ENCODE measurements at places on chromosomes 16 and 17.

DNA sequence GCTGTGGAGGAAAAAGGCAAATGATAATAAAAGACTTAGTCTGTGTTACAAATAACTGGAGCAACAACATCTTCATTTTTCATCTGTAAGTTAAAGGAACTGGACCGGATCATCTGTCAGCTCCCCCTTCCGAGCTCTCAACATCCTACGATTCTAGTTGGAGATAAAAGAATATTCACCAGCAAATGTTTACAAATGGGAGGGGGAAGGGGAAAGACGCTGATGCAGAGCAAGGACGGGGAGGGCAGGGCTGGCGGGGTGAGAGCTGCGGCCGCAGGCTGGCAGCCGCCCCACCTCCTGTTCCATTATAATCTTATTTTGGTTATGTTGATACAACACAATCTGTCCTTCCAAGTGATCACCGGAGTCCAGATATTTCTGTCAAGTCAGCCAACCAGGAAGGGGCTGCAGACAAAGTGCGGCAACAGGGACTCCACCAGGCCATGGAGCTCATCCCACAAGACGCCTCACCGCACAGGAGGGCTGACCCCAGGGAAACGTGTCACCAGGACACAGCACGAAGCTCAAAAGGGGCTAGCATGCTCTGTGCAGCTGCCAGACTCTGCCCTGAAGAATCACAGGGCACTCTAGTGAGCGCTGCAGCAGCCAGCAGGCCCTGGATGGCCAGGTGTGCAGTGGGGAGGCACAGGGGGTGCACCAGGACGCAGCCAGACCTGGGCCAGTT, 19.7 kb downstream of the FBXO31 start:
- DNase-seq = no peak

DNA sequence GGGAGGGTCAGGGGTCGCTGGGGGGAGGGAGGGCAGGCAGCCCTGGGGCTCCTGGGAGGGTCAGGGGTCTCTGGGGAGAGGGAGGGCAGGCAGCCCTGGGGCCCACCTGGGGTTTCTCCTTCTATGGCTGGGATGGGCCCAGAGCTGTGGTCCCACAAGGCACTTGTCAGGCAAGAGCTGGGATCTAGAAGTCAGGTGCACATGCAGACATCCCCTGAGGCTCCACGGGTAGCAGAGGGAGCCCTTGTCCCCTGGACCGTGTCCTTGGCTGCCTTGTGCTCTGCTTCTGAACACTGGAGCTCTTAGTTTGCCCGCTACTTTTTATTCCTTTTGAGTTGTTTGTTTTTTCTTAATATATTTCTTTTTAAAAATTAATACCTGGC, 1.8 kb downstream of the TUBB3 start:
- DNase-seq = no peak

DNA sequence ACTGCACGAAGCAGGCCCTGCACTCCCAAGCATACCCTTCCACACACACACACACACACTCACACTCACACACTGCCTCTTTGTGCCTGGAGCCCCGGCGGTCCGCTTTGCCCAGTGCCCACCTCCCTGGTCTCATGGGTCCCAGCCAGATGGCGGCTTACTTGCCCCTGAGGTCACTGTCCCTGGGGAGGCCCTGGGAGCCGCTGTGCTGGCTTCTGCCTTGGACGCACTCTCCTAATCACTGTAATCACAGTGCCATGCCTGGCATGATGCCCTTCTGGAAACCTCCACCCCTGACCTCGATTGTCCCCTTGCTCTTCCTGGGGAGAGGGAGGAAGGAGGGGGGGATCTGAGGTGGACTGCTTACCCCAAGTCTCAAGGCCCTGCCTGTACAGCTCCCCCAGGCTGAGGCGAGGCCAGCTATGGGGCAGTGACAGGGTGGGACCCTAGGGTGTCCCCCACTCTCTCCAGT, 36.0 kb downstream of the ARHGAP23 start:
- DNase-seq = no peak

DNA sequence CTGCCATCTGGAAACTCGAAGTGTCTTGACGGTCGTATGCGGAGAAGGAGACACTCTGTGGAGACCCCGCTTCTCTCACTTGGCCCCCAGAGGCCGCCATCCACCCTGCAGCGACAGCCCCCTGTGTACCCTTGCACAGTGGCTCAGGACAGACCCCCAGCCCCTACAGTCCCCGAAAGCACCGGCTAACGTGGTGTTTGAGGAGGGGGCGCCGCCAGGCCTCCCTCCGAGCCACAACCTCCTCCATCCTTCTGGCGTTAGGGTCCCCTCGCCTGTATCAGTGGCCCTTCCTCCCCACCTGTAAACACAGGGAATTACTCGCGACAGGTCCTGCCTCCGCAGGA, 73.6 kb downstream of the LMF1 start:
- no peak for DNase-seq

DNA sequence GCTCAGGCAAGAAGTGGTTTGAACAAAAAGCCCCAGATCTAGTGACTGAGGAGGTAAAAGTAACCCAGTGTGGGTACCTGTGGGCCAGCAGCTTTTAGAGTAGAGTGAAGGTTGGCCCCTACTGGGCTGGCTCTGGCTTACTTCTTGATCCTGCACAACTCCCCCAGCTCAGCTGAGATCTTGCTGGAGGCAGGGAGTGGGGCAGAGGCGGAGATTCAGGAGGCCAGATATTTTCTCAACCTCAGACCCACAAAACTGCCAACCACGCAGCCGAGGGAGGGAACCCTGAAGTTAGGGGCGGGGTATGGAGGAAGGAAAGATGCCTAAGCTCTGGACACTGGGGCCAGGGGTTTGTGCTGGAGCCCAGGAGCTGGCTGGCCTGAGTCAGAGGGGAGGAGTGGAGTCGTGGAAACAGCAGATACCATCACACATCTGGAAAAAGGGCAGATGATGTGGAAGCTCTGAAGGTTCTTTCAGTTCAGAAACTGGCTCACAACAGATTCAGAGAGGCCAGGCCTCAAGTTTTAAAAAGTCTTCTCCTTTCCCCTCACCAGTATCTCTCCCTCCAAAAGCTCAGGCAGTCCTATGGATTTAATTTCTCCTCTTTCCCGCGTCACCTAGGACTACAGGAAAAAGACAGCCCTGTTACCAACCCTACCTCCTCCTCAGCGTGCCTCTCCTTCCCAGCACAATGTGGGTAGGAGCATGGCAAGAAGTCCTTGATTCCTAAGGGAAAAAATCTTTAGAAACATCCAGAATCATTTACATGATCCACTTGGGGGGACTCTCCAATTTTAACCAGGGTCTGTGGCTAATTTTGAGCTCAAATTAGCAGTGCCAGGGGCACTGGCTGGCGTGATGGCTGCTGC, 48.1 kb downstream of the MYO18A start:
- peak; percentile 60 for DNase-seq

GRCh38 chr16:62050793-62051192, 14.6 kb upstream of the CDH8 start:
- no peak for DNase-seq

GRCh38 chr17:72634621-72635020, 457.9 kb downstream of the SLC39A11 start:
- no peak for DNase-seq

DNA sequence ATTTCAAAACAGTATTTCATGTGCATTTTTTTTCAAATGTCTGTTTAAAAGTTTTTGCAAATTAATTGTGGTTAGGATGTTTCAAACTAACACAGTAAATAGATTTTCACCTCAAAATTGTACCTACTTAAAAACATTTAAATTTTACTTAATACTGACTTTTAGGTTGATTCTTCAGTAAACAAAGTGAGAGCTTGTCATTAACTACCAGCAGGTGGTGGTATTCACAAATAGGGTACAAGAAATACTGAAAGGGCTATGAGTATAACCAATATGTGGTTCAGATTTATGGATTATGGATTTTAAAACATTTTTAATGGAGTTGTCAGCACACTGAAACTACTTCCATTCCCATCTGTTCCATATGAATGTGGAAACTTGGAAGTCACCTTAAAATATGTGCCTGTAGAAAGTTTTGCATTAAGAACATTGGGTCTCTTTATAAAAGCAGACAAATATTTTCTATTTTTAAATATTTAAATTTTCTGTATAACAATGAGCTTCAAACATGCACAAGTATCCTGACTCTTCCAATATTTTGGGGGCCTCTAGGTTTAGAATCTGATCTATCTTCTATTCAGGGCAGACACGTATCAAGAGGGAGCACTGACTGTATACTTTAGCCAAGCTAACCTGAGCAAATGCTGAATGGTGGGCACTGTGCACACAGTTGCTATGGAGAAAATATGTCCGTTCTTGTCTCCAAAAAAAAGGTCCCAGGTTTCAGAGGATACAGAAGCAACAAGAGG, 155.6 kb downstream of the SNX11 start:
- DNase-seq = peak; percentile 44

GRCh38 chr16:3454631-3455147, 11.2 kb downstream of the NAA60 start:
- DNase-seq = no peak

GRCh38 chr17:81933178-81933699, 3.9 kb downstream of the PYCR1 start:
- no peak for DNase-seq

GRCh38 chr17:77422748-77423113, 282.0 kb downstream of the SEC14L1 start:
- DNase-seq = no peak

- DNase-seq = no peak
Observed at GRCh38 chr16:67987460-67988160, 7.3 kb upstream of the DPEP3 start.

DNA sequence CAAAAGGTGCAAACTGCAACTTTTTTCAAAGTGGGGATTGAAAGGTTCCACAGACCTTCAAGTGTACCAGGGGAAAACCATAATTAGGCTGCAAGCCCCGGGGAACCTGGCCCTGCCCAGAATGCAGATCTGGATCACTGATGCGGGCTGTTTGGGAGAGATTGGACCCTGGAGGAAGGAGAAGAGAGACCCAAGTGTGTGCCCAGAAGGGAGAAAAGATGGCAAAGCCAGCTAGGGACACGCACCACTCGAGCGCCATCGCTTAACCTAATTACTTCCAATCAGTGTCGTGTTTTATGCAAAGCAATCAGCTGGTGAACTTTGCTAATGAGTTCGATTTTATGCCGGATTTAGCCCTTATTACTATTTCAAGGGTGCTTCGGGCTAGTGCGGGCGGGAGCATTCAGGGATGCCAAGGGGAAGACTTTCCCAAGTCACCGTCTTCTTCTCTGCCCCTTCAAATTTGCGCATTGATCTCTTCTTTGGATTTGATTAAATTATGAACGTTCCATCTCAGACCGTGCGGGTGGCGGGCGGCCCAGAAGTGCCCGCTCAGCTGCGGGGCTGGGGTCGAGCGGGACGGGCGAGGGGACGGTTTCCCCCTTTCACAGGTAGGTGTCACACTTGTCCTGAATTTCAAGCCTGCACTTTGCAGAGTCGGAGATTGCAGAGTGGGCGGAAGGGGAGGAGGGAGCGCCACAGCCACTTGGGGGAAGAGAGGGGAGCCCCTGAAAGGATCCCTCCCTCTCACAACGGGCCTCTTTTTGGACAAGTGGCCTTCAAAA, 4.0 kb downstream of the IRX5 start:
- no peak for DNase-seq

- no peak for DNase-seq
Observed at GRCh38 chr17:34853924-34854323, 107.3 kb downstream of the CCT6B start.

- no peak for DNase-seq
Observed at GRCh38 chr17:78523934-78524655, 53.1 kb downstream of the DNAH17 start.

- DNase-seq = no peak
Observed at GRCh38 chr17:51118330-51119195, 2.1 kb downstream of the SPAG9 start.

DNA sequence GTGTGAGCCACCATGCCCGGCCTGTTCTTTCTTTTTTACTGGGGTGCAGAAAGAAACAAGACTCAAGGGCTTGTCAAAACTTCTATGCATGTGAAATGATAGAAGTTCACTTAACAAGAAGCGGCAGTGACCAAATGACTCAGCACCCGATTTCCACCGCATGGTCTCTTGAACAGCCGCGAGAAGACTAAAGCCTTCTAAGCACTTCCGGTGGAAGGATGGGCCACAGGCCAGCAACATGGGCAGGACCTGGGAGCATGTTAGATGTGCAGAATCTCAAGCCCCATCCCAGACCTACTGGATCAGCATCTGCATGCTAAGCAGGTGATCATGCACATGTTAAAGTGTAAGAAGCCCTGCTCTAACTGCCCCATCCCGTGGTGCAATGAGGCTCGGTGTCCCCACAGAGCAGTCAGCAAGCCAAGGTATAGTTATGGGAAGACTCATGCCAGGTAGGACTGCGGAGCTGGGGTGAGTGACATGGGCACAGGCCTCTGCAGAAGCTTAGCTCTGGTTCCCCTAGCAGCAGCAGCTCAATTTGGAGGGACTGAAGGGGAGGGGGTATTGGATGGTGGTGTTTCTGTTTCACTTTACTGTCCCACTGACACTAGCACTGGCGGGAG, 88.5 kb upstream of the HNF1B start:
- no peak for DNase-seq

DNA sequence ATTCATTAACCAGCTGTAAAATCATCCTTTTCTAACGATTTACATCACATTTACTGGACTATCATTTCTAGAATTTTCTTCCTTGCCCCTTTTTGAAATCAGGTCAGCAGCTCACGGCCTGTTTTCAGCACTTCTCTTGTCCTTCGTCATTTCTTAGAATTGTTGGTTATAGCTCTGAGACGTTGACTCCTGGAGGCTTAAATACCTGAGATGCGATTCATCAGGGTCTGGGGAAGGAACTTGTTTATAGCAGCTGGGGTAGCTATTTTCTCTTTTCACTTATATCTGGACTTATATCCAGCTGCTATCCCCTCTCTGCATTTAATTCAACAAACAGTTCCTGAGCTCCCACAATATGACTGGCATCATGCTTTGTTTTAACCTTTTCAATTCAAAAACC, 338.7 kb upstream of the TNRC6C start:
- no peak for DNase-seq

GRCh38 chr17:82078433-82078832, 12.8 kb upstream of the DUS1L start:
- DNase-seq = no peak

DNA sequence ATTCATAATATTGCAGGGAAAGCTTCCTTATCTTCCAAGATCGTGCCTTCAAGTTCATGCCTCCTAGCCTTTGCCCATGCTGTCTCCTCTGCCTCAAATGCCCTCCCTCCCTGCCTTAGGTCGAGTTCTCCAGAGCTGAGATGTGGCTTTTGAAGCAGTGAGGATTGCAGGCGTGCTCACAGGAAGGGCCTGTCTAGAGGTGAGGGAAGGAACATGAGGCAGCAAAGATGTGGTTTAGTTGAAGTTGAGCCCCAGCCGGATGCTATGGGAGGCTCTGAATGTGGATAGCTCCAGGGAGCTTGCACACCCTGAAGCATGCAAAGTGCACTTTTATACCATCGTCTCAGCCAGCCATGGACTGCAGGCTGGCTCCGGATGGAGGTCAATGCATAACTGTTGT, 754.6 kb upstream of the EEF2KMT start:
- no peak for DNase-seq

- DNase-seq = no peak
Observed at GRCh38 chr16:10128397-10129258, 53.6 kb downstream of the GRIN2A start.

DNA sequence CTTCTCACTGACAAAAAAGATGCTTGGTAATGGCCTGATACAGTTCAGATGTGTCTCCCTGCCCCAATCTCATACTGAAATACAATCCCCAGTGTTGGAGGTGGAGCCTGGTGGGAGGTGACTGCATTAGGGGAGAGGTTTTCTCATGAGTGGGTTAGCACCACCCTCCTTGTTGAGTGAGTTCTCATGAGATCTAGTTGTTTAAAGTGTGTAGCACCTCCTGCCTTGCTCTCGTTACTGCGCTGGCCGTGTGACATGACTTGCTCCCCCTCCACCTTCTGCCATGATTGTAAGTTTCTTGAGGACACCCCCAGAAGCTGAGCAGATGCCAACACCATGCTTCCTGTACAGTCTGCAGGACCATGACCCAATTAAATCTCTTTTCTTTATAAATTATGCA, 5.0 kb downstream of the TSR1 start:
- no peak for DNase-seq

- DNase-seq = peak; percentile 80
Observed at GRCh38 chr17:57130708-57131461, 45.8 kb downstream of the AKAP1 start.

Measured in OCI-M1 (cell line).